Sciatic nerve (tissue), 2 donors: ENCODE measurements at places on chromosomes 13 and 19.
A peak's percentile ranks its signal among the peaks of the same experiment; 100 is the strongest.

GRCh38 chr13:84865783-84866221, 933.4 kb downstream of the SLITRK6 start:
- no peak for DNase-seq

GRCh38 chr19:14511229-14511593, 7.0 kb downstream of the DNAJB1 start:
- no peak for DNase-seq

- DNase-seq = no peak
These were observed 67.0 kb upstream of the STARD13 start for GRCh38 chr13:33352526-33352925.

GRCh38 chr19:5354403-5354802, 13.8 kb upstream of the PTPRS start:
- no peak for DNase-seq

DNA sequence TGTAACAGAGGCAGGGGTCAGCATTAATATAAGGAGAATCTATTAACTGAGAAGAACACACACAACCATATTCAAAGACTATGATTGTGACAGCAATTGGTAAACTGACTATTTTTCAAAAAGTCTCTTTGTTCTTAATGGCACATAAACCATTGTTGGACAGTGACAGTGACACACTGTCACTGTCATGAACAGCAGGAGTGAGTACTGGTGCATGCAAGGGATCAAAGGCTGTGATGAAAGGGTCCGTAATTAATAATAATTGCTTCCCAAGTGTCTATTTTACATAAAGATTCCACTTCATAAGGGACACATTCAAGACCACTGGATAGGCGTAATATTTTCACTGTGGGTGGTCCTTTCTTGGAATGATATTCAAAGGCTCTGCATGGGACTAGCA, 50.7 kb downstream of the LHFPL6 start:
- DNase-seq = no peak

- no peak for DNase-seq
These were observed 7.1 kb downstream of the PCDH20 start for GRCh38 chr13:61408571-61408970.

DNA sequence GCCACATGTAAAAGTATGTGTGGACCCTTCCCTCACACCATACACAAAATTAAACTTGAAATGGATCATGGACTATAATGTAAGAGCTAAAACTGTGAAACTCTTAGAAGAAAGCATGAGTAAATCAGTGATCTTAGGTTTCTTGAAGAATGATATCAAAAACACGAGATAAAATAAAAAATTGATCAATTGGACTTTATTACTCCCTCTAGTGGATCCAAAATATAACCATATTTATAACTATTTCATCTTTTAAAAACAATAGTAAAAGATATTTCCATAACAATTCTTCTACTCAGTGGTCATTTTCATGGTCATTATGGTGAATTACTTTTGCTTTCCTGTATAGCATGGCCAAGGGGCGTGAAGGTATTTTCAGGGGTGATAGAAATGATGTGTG, 174.6 kb upstream of the LSM14A start:
- no peak for DNase-seq

DNA sequence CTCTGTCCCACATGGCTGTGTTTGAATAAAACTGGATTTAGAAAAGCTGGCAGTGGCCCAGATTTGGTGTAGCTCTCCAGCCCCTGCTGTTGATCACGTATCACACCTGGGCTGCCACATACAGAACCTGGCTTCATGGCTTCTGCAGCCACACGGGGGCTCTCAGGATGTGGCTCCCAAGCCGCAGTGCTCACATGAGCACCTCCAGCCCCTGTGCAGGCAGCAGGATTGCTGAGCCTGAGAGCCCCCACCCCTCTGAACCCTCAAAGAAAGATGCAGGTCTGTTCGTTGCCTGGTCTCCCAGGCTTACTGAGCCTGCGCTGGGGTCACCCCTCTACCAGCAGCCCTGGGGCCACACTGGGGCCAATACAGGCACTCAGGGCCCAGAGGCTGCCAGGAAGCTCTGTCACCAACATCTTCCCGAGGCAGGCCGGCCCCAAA, 2.7 kb downstream of the PLEKHF1 start:
- DNase-seq = peak; percentile 54

DNA sequence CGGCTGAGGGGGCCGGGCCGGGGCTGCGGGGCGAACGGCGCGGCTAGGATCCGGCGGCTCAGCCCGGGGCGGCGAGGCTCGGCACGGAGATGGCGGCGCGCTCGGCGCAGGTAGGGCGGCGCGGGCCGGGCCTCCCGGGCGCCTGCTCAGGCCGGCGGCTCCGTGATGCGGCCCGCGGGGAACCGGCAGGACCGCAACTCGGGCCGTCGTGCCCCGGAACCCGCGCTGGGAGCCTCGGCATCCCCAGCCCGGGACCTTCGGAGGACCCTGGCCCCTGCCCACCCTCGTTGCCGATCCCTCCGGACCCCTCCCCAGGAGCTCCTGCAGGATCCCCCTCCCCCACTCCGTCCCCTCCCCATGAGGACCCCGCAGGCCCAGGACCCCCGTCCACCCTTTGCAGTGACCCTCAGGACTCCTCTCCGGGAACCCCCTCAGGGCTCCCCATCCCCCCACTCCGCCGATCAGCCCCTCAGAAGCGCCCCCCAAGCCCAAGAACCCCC, 304 bp downstream of the EVI5L start:
- peak; percentile 78 for DNase-seq

GRCh38 chr13:31967155-31967554, 64.4 kb upstream of the FRY start:
- no peak for DNase-seq

DNA sequence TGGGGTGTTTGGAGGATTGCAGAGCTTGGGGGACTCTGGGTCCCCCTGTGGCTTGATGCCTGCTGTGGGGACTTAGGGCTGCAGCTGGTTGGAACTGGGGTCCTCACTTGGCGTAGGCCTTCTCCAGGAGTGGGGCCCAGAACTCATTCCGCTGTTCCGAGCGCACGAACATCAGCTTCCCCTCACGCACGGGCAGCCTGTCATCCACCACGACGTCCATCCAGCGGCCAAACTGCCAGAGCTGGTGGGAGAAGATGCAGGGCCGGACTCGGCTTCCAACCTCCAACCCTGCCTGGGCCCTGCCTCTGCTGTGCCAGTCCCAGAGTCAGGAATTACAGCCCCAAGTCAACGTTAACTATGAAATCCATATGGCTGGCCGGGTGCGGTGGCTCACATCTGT, 2.6 kb downstream of the CAPN12 start:
- peak; percentile 54 for DNase-seq

GRCh38 chr19:43526884-43527859, at the start of gene ETHE1:
Gene ETHE1, minus strand, starts transcription at chr19:43527201. Its CDS starts 24 bp downstream, at chr19:43527177.
- peak; percentile 90 for DNase-seq

DNA sequence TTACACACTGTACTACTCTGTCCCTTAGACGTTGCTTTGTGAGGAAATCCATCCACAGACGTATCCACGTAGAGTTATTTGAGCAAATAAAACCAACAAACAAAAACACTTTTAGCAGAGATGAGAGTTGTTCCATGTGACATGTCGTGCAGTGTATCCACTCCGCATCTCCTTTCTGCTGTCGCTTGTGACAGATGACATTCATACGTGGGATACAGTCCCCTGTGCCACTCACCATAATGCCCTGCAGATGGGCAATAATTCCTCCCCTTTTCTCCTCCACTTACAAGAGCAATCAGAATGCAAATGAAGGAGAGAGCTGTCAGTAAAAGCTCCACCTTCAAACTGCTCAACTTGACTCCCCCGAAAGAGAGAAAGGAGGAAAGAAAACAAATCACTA, 26.0 kb downstream of the IRS2 start:
- DNase-seq = no peak

DNA sequence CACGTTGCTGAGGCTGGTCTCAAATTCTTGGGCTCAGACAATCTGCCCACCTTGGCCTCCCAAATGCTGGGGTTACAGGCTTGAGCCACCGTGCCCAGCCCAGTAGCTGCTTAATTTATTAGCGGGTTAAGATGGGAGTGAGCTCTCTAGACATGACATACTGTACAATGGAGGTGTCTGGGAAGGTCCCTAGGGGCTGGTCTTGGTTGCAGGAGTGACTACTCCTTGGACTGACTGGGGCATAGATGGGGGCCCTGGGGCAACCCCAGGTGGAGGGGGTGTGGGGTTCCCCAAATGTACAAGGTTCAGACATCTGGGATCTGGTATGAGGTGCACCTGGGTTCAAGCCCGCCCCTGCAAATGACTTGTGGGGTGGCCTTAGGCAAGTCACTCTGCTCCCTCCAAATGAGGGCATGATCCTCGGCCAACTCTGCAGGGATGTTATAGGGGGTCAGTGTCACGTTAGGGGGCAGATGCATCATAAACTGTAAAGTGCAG, 12.8 kb downstream of the CIB3 start:
- DNase-seq = no peak

GRCh38 chr13:48954081-48954480, 21.6 kb upstream of the FNDC3A start:
- DNase-seq = no peak

DNA sequence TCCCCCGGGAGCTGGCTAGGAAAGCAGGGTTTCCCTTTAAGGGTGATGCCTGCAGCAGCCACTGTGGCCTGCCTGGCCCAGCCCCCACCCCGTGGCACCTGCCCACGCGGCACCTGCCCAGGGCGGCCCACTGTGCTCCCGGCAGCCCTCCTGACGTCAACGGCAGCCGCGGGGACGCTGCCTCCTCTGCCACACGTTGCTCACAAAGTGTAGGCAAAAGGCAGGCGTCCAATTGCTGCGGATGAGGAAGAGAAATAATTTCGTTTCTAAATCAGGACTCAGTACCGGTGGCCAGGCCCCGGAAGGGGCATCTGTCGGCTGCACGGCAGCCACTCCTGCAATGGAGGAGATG, 122.3 kb downstream of the URI1 start:
- DNase-seq = no peak

- no peak for DNase-seq
These were observed 72.6 kb downstream of the NBEA start for GRCh38 chr13:35014606-35015213.

GRCh38 chr19:47446534-47447469, 24.9 kb downstream of the SLC8A2 start:
- no peak for DNase-seq
